Mesendoderm (in vitro differentiated cells): ENCODE measurements at places on chromosomes 12 and 14.
A peak's percentile ranks its signal among the peaks of the same experiment; 100 is the strongest.

GRCh38 chr12:109302358-109302757, 6.7 kb downstream of the FOXN4 start:
- DNase-seq, result no peak

- no peak for DNase-seq
Observed at GRCh38 chr12:5650281-5650680, 218.4 kb downstream of the NTF3 start.

GRCh38 chr12:1603269-1603993, 9.1 kb upstream of the FBXL14 start:
- no peak for DNase-seq

DNA sequence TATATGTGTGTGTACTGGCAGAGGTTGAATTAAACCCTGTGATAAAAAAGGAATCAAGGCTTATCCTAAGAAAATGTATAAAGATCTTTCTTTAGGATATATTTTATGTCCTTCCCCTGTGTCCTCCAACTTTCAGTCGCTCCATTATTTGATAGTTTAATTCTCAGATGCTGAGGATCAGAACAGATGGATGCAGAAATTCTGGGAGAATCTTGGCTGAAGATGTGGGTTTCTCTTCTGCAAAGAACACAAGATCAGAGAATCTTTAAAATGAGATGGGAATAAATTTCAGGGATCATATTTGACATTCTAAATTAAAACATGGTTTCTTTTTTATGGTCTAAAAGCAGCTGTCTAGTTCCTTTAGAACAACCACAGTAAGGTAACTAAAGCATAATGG, 37.9 kb downstream of the LRFN5 start:
- DNase-seq, result no peak

GRCh38 chr12:92486443-92487137, 216.2 kb upstream of the PLEKHG7 start:
- no peak for DNase-seq

GRCh38 chr12:110247340-110248095, 33.5 kb upstream of the ATP2A2 start:
- no peak for DNase-seq

DNA sequence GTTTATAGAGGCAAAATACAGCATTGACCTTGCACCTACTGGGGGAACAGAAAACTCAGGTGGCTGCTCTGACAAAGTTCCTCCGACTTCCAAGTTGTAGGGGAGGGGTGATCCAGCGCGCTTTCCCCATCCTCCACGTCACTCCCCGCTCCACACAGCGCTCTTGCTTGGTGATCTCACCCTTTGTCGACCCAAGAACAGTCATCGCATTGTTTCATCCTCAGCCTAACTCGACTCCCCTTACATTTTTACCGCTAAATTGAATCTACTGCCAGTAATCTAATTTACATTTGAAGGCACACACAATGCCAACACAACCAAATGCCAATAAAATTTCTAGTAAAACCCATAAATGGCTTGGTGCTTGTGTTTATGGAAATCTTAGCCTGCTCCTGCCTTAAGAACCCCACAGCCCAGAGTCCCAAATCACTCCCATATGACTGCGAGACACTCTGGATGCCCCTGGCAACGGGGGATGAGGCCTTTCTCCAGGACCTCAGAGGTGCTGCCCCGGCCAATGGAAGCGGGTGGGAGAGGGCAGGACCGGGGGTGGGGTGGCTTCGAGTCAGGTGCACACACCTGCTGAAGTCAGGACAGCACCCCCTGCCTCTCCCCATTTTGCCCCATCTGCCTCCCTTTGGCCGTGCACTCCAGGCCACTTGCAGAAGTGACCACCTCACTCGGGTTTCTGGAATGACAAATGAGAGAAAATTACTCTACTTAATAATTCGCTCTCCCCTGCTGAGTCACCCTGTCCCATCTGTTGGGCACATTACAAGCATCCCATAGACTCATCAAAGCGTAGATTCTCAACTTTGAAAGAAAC, 98.2 kb upstream of the GSC start:
- DNase-seq, result peak; percentile 53

DNA sequence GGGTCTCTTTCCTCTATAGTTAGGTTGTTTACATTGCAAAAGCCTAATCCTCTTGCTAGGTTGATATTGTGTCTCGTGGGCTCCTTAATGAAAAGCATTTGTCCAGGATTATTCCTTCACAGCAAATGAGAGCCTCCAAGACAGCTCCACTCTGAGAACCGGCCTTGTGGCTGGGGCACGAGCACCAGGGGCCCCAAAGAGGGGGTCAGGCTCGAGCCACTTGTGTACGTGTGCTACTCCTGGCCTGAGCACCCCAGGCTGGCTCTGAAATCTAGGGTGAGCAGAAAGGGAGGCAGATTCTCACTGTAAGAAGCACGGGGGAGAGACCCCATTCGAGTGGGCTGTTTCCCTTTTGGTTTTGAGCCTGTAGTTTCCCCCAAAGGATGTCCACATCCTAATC, 45.0 kb upstream of the FZD10 start:
- no peak for DNase-seq

DNA sequence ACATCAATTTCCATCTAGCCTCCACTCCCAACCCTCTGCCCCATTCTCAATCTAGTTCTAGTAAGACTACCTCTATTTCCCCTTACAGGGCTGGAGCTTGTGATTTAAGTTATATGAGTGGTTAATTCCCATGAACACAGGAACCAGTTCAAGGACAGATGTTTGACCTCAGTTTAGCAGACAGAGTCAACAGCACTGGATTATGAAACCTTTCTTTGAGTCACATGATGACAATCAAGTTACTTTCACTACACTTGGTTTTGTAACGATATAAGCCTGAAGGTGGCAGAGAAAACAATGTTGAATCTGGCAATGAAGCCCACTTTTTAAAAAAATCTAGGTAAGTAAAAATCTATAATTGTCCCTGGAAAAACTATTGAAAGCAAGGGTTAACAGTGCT, 1646.2 kb upstream of the FLRT2 start:
- no peak for DNase-seq

GRCh38 chr12:92297405-92297804, 151.8 kb upstream of the BTG1 start:
- DNase-seq, result no peak

GRCh38 chr12:108531929-108532848, 17.1 kb downstream of the FICD start:
- no peak for DNase-seq

DNA sequence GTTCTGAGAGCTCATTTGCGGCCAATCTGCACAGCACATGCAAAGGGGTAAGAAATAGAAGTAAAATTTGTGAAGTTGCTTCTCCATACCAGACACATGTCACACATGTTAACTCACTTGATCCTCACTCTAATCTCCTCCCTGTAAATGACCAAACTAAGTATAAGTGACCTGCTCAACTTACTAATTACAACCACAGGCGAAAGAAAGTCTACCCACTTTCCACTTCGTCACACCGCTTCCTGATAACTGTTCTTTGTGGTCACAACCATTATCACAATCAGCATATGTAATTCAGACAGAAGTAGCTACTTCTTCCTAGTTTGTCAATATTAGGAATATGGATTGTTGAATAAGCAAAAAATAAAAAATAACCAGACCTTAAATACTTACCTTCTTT, 293.7 kb upstream of the CLEC14A start:
- DNase-seq, result no peak

GRCh38 chr14:64394423-64394822, 6.3 kb downstream of the MTHFD1 start:
- DNase-seq, result peak; percentile 71

- DNase-seq, result no peak
Observed at GRCh38 chr12:120227233-120228040, 26.5 kb upstream of the RPLP0 start.

- DNase-seq, result no peak
Observed at GRCh38 chr12:14833952-14834351, 9.4 kb downstream of the ART4 start.

DNA sequence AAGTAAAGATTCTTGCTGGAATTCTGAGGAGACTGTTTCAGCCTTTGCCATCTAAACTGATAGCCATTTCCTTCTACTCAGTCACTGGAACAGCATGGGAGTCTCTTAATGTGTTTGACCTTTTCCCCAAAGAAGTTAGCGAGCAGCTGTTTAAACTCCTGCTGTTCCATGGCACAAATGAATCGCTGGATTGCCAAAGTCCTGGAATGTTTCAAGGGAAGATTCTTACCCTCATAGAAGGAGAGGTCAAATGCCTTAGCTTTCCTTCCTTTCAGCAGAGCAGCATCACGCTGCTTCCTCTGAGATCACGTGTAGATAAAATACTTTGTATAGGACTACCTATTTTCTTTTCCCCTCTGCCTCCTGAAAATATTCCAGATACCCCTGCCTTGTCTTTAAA, 10.5 kb upstream of the NR2C1 start:
- DNase-seq, result peak; percentile 92

GRCh38 chr12:118188690-118189371, 52.9 kb downstream of the PEBP1 start:
- DNase-seq, result no peak

DNA sequence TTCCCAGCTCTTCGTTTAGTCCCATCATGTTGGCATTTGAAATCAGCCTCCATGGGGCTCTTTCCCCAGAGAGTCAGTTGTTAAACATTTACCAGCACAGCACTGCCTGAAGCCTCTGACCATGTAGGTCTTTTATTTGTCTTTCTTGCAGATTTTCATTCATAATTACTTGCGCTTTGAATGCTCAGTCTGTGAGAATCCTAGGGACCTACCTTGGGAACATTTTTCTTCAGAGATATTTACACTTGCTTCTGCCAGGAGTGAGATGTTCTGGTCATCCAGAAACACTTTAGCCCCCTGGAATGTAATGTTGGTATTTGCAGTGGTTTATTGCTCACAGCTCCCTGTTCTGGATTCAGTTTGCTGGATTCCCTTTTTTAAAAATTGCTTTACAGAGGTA, 41.7 kb downstream of the RPH3A start:
- no peak for DNase-seq

DNA sequence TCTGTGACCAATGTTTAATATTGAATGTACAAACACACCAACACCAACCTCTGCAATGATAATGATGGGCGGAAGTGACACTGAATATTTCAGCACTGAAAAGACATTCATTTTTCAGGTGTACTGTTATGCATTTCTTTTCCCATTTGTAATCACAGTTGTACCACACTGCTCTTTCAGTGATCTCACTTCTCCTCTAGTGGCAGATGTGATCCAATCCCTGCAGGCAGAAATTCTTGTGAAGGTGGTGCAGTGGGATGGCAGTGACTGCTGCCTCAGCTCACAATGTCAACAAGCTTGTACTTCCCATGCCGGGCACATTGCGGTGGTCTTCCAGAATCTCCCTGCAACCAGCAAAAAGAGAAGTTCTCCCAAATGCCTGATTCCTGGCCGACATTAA, 23.0 kb upstream of the ERGIC2 start:
- DNase-seq, result peak; percentile 3

DNA sequence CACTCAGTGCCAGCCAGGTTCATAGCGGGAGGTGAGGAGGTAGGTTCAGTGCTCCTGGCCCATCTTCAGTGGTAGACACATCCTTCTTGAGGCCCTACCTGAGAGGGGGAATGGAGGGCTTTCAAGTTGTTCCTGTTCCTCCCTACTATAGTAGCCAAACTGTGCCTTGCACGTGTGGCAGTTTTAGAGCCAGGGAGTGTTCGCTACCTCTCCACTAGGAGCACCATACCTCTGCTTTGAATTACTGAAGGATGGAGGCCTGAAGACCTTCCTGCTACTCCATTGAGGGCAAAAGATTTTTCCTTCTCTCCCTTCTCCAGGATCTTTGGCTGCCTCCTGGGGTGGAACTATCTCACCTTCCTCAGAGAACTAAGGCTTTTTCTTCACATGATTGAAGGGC, 5.9 kb upstream of the ALG10 start:
- peak; percentile 23 for DNase-seq

DNA sequence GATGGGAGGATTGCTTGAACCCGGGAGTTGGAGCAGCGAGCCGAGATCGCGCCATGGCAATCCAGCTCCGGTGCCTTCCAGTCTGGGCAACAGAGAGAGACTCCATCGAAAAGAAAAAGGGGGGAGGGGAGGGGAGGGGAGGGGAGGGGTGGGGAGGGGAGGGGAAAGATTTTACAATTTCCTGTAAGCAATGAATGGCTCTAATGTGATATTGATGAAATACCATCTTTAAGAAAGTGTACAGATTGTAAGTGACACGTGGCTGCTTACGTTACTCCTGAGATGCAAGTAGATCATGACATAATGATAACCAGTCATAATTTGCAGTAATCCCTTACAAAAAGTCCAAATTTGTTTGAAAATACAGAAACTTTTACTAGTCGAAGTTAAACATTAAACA, 1.4 kb downstream of the SLC25A21 start:
- no peak for DNase-seq

GRCh38 chr12:131171029-131171428, 217.3 kb downstream of the ADGRD1 start:
- no peak for DNase-seq

GRCh38 chr12:20501958-20502357, 133.6 kb downstream of the PDE3A start:
- DNase-seq, result no peak

- peak; percentile 80 for DNase-seq
Observed at GRCh38 chr12:64610660-64611340, 505 bp downstream of the RASSF3 start.

- peak; percentile 32 for DNase-seq
Observed at GRCh38 chr12:108257004-108257403, 82.1 kb downstream of the CMKLR1 start.

DNA sequence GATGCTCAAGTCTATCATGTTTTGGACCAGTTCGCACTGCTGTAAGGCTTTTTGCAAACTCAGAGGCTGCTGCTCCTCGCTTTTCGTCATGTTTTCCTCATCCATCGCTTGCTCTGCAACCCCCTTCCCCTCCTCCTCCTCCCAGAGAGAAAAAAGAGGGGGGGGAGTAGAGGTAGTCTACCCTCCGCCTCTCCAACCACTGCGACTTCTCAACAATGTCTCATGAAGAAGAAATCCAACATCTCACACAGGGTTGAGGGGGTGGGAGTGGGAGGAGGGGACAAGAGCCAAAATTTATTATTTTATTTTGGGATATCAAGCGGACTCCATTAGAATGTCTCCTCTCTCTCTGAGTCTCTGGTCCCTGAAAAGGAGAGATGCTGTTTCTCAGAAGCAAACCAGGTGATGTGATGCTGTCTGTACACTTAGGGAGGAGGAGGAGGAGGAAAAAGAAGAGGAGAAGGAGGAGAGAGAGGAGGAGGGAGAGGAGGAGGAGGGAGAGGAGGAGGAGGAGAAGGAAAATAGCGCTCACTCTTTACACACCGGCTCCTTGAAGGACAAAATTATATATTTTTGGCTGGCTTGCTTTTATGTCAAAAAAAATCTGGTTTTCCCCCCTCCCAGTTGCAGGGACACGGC, 520 bp downstream of the KSR2 start:
- no peak for DNase-seq

DNA sequence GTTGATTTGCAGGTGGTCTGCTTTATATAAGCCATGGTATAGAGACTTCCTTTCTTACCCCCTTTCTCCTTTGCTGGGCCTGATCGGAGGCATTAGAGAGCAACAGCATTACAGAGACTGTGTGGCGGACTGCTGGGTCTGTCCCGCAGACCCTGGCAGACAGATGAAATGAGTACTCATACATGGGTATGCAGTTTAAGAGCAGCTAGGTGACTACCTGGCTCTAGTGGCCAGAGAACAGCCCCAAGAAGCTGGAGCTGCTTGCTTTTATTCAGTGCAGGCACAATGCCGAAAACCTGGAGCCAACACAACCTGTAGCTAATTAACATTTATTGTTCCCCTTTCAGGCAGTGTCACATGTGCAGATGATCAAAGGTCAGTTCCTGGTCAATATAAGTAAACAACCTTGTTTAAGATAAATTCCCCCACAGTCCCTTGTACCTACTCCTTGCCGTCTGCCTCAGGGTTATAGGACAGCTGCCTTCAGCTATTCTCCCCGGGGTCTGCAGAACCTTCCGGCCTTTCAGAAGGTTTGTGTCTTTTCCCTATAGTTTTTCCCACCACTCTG, 160.0 kb downstream of the TRHDE start:
- DNase-seq, result no peak

- no peak for DNase-seq
Observed at GRCh38 chr14:99484106-99484505, 2.9 kb downstream of the CCNK start.
